ENCODE measurements at places on chromosomes 1 and 21.

- DNase-seq = no peak
These were observed 85.4 kb upstream of the ROR1 start for GRCh38 chr1:63688302-63688890.

- peak; percentile 82 for DNase-seq
These were observed 741 bp downstream of the RGS2 start for GRCh38 chr1:192809307-192810252.

- DNase-seq = peak; percentile 67
These were observed 27.2 kb upstream of the FOXE3 start for GRCh38 chr1:47388891-47389238.

GRCh38 chr1:156100205-156100995 is 14.1 kb upstream of the LMNA start:
- no peak for DNase-seq

GRCh38 chr1:199243423-199244061 is 604.7 kb downstream of the PTPRC start:
- peak; percentile 27 for DNase-seq

DNA sequence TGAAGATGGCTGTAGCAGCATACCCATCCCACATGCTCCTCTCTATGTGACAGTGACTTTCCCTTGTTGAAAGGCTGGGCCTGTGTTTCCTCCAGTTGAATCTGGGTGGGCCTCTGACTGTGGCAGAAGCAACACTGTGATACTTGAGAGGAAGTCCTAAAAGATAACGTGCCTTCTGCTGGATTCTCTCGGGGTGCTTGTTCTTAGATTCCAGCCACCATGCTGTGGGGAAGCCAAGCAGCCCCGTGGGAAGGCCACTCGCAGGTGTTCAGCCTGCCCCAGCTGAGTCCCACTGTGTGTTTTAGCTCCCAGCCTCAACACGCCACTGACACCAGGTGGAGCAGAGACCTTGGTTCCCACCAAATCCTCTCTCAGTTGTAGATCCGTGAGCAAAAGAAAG is 31.5 kb downstream of the TRAPPC10 start:
- DNase-seq = no peak

DNA sequence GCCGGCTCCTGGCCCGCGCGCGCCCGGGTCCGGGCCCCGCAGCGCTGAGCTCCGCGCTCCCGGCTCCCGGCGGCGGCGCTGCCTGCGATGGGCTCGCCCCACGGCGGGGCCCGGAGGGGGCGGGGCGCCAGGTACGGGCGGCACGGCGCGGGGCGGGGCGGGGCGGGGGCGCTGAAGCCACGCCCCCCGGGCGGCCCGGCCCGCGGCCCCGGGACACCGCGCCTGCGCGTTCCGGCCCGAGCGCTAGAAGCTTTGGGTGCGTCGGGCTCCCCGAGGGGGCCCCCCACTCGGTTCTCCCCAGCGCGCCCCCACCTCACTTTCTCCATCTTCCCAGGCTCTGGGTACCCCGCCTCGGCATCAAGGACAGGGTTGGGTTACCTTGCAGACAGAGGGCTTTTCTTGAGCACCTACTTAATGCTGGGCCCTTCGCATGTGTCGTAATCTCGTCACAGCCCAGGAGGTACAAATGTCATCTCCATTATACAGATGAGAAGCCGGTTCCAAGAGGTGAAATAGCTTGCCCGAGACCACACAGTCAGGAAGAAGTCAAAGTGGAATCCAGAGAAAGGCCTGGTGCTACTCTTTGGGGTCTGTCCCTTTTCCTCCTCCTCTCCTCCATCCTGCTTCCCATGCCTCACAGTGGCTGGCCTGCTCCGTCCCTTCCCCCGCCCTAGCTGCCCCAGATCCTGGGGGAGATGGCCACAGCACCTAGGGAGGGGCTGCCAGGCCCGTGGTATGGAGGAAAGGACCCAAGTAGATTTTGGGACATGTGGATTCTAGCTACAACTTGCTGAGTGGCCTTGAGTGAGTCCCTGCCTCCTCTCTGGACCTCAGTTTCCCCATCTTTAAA is 46.5 kb downstream of the RAP1GAP start:
- no peak for DNase-seq

DNA sequence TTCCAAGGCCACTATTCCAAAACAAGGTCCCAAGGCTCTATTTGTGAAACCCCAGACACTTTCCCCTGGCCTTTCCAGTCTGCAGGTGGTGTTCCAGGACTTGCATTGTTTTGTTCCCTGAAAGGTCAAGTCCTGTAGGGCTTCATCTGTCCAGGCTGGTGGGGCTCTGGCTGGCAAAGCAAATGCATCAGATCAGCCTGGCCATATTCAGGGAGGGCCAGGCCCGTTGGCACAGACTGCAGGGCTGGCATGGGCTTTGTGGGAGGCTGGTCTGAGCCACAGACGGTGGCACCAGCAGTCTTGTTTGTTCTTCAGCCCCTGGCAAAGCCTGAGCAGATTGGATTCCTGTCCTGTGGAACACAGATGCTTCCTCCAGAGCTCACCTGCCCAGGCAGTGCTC is 93.0 kb downstream of the SPATA46 start:
- DNase-seq = peak; percentile 97

Measured in cerebellar cortex (tissue), 1 donor.